ENCODE measurements at places on chromosomes 2 and 18.
A peak's percentile ranks its signal among the peaks of the same experiment; 100 is the strongest.

- DNase-seq, result peak; percentile 24
- no peaks in the 10 kb centered on the region for H3K4me1 ChIP-seq
- H3K4me3 ChIP-seq, result no peak overlapping the region
- H3K36me3 ChIP-seq, result no peaks in the 10 kb centered on the region
These were observed 54.8 kb upstream of the HDAC4 start for GRCh38 chr2:239455436-239456203.

GRCh38 chr2:4219571-4219970 is 516.2 kb downstream of the DCDC2C start:
- DNase-seq, result no peak
- H3K27ac ChIP-seq, result no peak overlapping the region
- no peaks in the 10 kb centered on the region for H3K36me3 ChIP-seq
- no peaks in the 10 kb centered on the region for H3K27me3 ChIP-seq
- no peaks in the 10 kb centered on the region for H3K4me1 ChIP-seq
- no peak overlapping the region for H3K4me3 ChIP-seq

GRCh38 chr2:215138479-215138878 is at the start of gene ABCA12:
Gene ABCA12 (minus strand): TSS chr2:215138626. CDS start chr2:215138208, 418 bp downstream.
- no peak within 1 kb of the TSS for H3K4me3 ChIP-seq
- no peaks in the 10 kb centered on the region for H3K27me3 ChIP-seq
- no peak for DNase-seq
- H3K27ac ChIP-seq, result peak within 1 kb of the TSS; percentile 84

DNA sequence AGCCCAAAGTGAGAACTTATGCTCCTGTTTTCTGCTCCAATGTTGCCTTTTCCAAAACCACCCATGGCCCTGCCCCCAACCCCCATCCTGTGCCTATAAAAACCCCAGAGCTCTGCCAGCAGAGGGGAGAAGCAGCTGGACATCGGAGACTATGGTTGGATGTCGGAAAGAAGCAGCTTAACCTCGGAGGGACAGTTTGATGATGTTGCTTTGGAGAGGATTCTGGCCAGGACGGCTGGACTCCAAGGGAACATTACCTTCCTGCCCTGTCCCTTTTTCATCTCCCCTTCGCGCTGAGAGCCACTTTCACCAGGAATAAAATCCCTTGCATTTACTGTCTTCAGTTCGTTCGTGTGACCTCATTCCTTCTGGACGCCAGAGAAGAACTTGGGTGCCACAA is 158.4 kb downstream of the PTPRM start:
- no peaks in the 10 kb centered on the region for H3K27me3 ChIP-seq
- no peak overlapping the region for H3K27ac ChIP-seq
- DNase-seq, result no peak

GRCh38 chr2:85583667-85584353 is 421 bp upstream of the VAMP5 start:
- peak overlapping the region; percentile 94 for H3K27ac ChIP-seq
- H3K4me1 ChIP-seq, result peaks cover 17% of the 10 kb centered on the region
- peak overlapping the region; percentile 78 for H3K4me3 ChIP-seq
- H3K27me3 ChIP-seq, result no peaks in the 10 kb centered on the region

- H3K27me3 ChIP-seq, result no peaks in the 10 kb centered on the region
- H3K4me3 ChIP-seq, result no peak overlapping the region
- no peaks in the 10 kb centered on the region for H3K4me1 ChIP-seq
These were observed 72.4 kb downstream of the PXDN start for GRCh38 chr2:1671916-1672315.

- no peaks in the 10 kb centered on the region for H3K36me3 ChIP-seq
- no peak for DNase-seq
- no peaks in the 10 kb centered on the region for H3K4me1 ChIP-seq
- no peak overlapping the region for H3K27ac ChIP-seq
These were observed 82.6 kb upstream of the GLI2 start for GRCh38 chr2:120653046-120653445.

DNA sequence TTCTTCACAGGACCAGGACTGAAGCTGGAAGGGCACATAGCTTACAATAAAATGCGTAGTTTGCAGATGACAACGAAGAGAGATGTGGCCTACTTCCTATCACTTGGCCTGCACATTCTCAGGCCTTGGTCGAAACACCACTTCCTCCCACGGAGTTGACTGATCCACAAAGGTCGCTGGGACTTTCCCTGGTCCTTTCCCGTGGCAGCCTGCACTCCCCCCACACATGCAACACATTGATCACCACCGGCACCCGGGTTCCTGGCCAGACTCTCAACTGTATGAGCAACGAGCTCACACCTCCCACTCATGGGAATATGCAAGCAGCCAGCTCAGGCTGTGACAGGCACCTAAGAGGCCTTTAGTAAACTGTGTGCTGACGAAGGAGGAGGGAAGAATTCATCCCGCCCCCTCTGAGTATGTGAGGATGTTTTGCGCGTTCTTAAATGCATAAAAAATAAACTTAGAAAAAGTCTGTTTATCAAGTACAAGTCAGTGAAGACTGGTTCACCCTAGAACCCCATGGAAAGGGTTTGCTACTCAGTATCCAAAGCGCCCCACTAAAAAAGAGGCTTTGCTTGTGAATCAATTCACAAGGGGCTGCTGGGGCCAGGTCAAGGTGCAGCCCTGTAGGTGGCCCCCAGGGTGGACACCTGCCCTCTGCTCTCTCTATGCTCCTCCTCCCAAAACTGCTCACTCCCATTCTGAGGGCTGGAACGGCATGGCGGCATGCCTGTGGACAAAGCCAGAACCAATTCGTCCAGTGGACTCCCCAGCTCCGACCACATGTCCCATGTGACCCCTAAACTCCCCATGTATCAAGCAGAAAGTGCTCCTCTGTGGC is 154.3 kb downstream of the EIPR1 start:
- peak overlapping the region; percentile 36 for H3K27ac ChIP-seq
- no peak overlapping the region for H3K4me3 ChIP-seq
- DNase-seq, result no peak
- no peaks in the 10 kb centered on the region for H3K27me3 ChIP-seq
- H3K4me1 ChIP-seq, result no peaks in the 10 kb centered on the region
- no peaks in the 10 kb centered on the region for H3K36me3 ChIP-seq

DNA sequence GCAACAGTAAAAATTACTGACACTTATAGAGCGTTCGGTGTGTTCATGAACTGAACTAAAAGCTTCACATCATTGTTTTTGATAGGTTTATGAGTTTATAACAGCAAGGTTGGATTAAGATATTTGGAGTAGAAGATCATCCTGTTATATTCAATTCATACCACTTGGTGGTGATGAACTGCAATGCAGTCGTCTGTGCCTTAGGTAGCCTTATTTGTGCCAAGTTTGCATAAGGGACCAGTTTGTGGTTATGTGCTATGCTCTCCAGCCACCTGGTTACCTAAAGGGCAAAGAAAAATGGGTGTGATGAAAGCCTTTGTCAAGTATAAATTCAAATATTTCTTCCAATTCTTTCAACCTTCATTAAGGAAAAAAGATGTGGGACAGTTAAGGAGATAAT is 150.9 kb upstream of the KCNH7 start:
- H3K27me3 ChIP-seq, result no peaks in the 10 kb centered on the region
- no peak for DNase-seq
- H3K4me1 ChIP-seq, result no peaks in the 10 kb centered on the region
- H3K36me3 ChIP-seq, result no peaks in the 10 kb centered on the region

DNA sequence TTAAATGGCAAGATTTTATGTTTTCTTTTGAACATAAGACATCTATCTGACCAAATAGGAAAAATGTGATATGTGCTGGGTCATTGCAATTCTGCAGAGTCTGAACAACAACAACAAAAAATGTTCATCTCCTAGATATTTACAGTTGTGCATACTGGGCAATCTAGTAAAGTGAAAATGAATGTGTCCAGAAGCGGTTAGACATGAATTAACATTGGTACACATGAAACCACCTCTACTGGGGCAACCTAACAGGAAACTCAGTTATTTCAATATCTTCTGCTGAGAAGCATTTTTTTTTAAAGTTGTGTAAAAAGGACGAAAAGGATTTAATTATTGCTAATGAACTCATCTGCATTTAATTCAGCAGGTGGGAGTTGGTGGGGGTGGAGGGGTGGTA is 76.9 kb downstream of the DHRS9 start:
- H3K4me3 ChIP-seq, result no peak overlapping the region
- H3K27ac ChIP-seq, result no peak overlapping the region
- no peaks in the 10 kb centered on the region for H3K4me1 ChIP-seq
- H3K36me3 ChIP-seq, result no peaks in the 10 kb centered on the region
